A673 (cell line): ENCODE measurements at places on chromosomes 1 and 21.

- DNase-seq, result no peak
Observed at GRCh38 chr1:241215203-241215602, 141.8 kb downstream of the RGS7 start.

GRCh38 chr1:8122160-8122476, 96.0 kb upstream of the ERRFI1 start:
- no peak for DNase-seq

DNA sequence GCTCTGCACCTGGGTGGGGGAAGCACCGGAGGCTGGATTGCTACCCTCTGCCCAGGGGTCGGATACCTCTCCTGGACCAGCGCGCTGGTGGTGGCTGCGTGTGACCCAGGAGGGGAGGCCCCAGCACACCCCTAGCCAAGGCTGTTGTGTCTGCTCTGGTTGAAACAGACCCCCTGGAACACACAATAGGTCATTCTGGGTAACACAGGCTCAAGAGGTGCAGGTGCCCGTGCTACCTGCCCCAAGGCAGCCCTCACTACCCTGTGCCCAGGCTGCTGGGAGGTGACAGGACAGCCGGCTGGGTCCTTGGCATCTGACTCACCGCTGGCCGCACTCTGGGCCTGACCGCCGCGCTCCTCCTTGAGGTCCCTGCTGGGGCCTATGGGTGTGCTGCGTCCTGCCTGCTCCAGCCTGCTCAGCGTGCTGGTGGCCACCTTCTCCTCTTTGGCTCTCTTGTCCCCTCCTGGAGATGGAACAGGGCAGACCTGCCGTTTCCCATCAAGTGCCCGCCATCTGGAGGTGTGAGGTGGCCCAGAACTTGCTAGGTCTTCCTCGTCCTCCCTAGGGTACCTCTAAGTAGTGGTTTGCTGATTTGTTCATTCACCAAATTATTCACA, 30.0 kb downstream of the ZBTB17 start:
- no peak for DNase-seq

DNA sequence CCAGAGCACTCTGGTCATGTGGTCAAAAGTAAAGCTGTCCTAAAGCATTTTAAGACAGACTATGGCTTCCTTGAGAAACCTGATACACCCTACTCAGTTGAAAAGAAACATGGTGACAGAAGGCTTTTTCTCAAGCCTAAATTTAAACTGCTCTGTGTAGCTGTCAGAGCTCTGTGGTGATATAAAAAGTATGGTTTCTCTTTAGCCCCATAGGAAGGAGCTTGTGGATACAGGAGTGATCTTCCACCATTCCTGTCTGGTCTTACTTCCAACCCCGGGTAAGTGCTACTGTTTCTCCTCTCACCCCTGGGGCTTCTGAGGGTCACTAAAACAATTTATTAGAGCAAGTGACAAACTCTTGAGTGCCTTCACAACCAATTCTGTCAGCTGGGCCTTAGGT, 8.5 kb downstream of the TP53BP2 start:
- peak; percentile 35 for DNase-seq

DNA sequence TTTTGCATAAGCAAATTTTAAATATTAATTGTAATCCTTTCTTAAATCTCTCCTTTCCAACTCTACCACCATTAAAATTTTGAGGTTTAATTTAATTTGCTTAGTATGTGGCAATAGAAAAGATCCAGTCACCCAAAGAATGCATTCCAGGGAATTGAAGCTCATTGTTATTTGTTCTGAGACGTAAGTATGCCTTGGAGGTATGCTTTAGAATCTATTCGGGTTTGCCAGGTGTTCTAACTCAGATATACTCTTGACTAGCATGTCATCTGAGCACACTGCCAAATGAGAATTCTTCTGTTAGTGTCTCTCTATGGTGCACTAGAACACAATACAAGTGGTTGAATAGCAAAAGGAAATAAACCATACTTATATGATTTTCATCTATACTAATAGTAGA, 813.6 kb upstream of the ADGRL2 start:
- DNase-seq, result no peak

GRCh38 chr1:12475530-12475934, 142.5 kb downstream of the DHRS3 start:
- no peak for DNase-seq

- DNase-seq, result peak; percentile 88
Observed at GRCh38 chr1:184805667-184806295, 51.1 kb upstream of the EDEM3 start.

GRCh38 chr1:29047142-29047541, 76.6 kb downstream of the TMEM200B start:
- no peak for DNase-seq
